Amniotic epithelial cell (primary cell): ENCODE measurements at places on chromosomes 11 and 22.
A peak's percentile ranks its signal among the peaks of the same experiment; 100 is the strongest.

DNA sequence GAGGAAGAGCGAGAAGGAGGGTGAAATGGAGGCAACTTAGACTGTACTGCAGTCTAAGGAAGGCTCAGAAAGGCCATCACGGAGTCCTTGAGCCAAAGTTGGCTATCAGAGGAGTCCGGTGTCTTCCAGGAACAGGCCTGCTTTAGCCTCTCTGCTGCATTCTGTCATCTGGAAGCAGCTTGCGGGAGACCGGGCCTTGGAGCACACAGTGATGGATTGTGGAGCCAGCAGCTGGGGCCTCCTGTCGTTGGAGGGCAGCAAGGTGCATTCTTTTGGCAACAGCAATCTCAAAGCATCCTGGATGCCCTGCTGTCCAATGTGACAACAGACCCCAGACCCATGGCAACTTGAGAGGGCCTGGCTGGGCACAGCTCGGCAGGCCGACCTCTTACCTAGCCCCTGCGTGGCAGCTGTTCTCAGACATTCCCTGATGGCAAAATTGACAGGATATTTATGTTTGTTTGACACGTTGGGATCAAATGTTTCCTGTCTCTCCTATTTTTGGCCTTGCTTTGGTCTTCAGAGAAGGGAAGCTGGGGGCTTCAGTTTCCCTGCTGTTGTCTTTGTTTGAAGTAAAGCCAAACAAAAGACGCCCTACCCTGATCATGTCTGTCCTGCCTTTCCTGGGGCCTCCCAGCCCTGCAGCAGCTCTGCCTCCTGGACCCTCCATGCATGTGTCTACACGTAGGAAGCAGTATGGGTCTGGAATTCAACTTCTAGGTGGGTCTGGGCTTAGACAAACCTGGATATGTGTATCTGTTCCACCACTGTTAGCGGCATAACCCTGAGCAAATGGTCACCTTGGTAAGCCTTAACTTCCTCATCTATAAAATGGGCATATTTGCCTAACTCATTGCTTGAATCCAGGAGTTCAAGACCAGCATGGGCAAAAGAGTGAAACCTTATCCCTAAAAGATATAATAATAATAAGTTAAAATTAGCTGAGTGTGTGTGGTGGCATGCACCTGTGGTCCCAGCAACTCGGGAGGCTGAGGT is 43.9 kb upstream of the LMO2 start:
- no peak for DNase-seq

DNA sequence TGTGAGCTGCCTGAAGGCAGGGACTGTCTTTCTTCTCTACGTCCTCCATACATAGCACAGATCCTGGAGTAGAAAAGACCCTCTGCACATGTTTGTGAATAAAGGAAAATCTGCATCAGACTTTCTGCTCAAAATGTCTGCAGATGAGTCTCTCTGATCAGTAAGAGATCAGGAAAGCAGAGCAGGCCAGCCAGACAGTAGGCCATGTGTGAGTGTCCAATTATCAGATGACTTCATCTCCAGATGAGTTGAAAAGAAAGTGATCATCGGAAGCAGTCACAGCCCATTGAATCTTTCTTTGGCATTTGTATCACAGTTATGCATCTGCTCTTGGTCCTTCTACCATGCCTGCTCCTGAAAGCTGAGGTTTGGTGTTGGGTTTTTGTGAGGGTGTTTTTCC is 298.7 kb upstream of the NCAM1 start:
- no peak for DNase-seq

DNA sequence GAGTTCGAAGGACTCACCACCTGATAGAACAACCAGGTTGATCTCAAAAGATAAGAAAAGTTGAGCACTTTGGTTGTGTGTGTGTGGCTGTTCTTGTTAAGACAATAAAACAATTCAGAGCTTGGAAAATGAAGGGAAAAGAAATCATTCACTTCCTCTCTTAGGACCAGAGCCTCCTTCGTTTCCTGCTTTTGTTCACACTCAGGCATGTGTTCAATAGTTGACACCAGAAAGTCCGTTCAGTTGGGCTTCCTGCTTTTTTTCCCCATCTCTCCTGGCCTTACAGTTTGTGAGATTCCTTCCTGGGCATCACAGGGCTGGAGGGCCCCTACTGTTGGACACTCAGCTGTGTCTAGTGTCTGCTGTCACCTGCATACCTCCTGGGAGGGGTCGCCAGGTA is 48.0 kb downstream of the TSPAN18 start:
- DNase-seq = no peak

- peak; percentile 40 for DNase-seq
Measured at GRCh38 chr11:115618428-115618827, 114.2 kb upstream of the CADM1 start.

- DNase-seq = no peak
Measured at GRCh38 chr11:118924591-118925585, 838 bp downstream of the BCL9L start.
